ENCODE measurements at places on chromosomes 11 and 22. TPM values are rescaled to one million over a fixed set of nuclear protein-coding genes. Genes with fewer than 3 reads are reported as not detected.

Gene SEC14L2
- total RNA-seq: 5.7 TPM

GRCh38 chr11:127448101-127448500, 447.5 kb upstream of the KIRREL3 start:
- no peaks in the 10 kb centered on the region for H3K27me3 ChIP-seq
- DNase-seq: no peak
- H3K4me1 ChIP-seq: peaks cover 21% of the 10 kb centered on the region
- H3K36me3 ChIP-seq: no peaks in the 10 kb centered on the region

DNA sequence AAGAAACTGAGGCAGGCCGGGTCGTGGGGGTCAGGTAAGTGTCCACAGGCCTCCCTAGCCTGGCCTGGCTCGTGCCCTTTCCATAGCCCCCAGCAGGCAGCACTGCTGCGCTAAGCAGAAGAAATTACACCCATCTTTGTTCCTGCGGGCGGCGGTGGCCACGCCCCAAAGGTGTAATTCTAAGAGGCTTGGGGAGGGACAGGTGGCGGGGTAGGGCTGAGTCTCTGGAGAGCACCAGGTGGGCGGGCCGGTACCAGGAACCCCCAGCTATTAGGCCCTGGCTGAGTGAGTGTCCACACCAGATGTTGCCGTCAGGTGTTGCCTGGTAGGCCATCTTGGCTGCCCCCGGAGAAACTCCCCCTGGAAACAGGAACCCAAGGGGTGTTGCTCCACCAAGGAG, 12.3 kb upstream of the ARAP1 start:
- H3K27ac ChIP-seq: no peak overlapping the region
- no peaks in the 10 kb centered on the region for H3K36me3 ChIP-seq
- peak; percentile 33 for DNase-seq
- H3K4me1 ChIP-seq: peaks cover 16% of the 10 kb centered on the region

GRCh38 chr11:75355051-75355450, 3.6 kb upstream of the ARRB1 start:
- peaks cover 16% of the 10 kb centered on the region for H3K4me1 ChIP-seq
- H3K27ac ChIP-seq: no peak overlapping the region
- H3K4me3 ChIP-seq: no peak overlapping the region
- no peaks in the 10 kb centered on the region for H3K36me3 ChIP-seq

GRCh38 chr11:74097686-74098237, 73.0 kb downstream of the C2CD3 start:
- no peaks in the 10 kb centered on the region for H3K27me3 ChIP-seq
- H3K4me3 ChIP-seq: no peak overlapping the region
- peaks cover 8% of the 10 kb centered on the region for H3K36me3 ChIP-seq
- H3K27ac ChIP-seq: no peak overlapping the region
- DNase-seq: no peak
- H3K4me1 ChIP-seq: no peaks in the 10 kb centered on the region

GRCh38 chr22:29380032-29380781, 8.2 kb downstream of the AP1B1 start:
- DNase-seq: no peak
- no peaks in the 10 kb centered on the region for H3K27me3 ChIP-seq
- no peaks in the 10 kb centered on the region for H3K36me3 ChIP-seq
- H3K27ac ChIP-seq: no peak overlapping the region
- H3K4me1 ChIP-seq: no peaks in the 10 kb centered on the region
- no peak overlapping the region for H3K4me3 ChIP-seq
